ENCODE measurements at places on chromosomes 6 and 20.

DNA sequence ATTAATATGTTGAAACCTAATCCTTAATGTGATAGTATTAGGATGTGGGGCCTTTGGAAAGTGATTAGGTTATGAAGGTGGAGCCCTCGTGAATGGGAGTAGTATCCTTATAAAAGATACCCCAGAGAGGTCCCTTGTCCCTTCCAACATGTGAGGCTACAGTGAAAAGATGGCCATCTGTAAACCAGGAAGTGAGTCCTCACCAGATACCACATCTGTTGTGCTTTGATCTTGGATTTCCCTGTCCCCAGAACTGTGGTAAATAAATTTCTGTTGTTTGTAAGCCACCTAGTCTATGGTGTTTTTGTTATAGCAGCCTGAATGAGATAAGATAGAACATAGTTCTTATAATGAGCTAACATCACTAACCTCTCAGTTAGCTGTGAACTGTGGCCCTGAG, 16.6 kb upstream of the CALHM6 start:
- DNase-seq: no peak

- no peak for DNase-seq
Measured at GRCh38 chr6:108383981-108384380, 89.1 kb downstream of the AFG1L start.

- DNase-seq: no peak
Measured at GRCh38 chr6:6654599-6655575, 66.4 kb downstream of the LY86 start.

GRCh38 chr20:8020314-8021079, 936 bp upstream of the TMX4 start:
- DNase-seq: no peak

DNA sequence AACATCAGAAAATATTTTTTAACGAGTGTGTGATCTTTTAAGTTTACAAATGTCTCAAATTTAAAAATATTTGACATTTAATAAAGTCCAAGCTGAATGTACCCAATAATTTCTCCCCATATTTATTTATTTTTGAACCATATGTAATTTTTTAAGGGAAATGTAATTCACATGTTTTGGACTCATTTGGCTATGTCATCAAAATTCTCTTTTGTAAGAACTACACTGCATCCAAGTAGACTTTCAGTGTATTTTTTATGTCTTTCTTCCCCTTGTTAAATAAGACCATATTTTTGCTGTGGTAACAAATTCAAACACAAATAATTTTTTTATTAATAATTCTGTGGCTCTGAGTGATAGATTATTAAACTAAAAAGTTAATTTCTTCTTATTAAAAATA, 365.2 kb downstream of the CD109 start:
- no peak for DNase-seq
